ENCODE measurements at places on chromosomes 7 and 10.

- no peak for DNase-seq
Measured at GRCh38 chr7:31123726-31124125, 71.6 kb downstream of the ADCYAP1R1 start.

- no peak for DNase-seq
Measured at GRCh38 chr10:114380060-114380459, 24.2 kb downstream of the AFAP1L2 start.

GRCh38 chr10:133236401-133237240, 1.0 kb upstream of the VENTX start:
- no peak for DNase-seq

- DNase-seq: peak; percentile 66
Measured at GRCh38 chr7:100372256-100372655, 1.0 kb upstream of the PILRA start.

DNA sequence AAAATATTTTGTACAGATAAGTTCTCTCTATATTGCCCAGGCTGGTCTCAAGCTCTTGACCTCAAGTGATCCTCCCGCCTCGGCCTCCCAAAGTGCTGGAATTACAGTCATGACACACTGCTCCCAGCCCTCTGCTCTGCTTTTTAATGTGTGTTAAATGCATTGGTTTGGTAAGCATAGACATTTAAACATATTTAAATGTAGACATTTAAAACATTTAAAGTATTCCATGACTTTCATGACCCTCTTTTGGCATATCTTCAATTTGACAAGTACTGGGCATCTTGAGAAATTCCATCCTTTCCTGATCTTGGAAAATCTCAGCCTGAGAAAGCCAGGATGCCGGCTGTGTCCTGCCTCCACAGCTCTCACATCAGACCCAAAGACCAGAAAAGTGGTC, 5.2 kb upstream of the SAR1A start:
- no peak for DNase-seq

DNA sequence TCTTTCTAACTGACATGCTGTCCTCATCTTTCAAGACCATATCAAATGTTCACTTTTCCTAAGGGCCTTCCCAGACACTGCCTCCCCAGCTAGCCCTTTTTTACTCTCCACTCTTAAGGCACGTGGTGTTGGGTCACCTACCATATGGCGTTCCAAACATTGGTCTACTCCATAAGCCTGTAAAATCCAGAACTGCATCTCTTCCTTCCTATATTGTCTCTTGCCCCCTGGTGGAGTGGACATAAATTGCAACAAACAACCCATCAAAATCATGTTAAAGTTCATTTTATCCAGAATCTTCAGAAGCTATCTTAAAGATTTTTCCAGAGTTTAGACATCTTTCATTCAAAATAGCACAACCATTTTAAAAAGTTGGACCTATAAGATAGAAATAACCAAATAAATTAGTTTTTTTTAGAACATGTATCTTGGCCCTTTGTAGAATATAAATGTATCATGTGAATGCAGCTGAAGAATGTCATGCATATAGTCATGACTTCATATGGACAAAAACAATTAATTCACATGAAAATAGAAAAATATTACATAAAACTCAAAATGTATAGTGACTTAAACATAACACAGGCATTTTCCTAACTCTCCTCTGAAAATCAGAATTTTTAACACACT, 180.6 kb upstream of the CHRM2 start:
- DNase-seq: no peak

GRCh38 chr7:676246-676971, 50.1 kb upstream of the DNAAF5 start:
- peak; percentile 83 for DNase-seq

- DNase-seq: no peak
Measured at GRCh38 chr7:82481499-82482097, 38.0 kb upstream of the CACNA2D1 start.

GRCh38 chr10:51617576-51618235, 81.7 kb downstream of the CSTF2T start:
- no peak for DNase-seq

- DNase-seq: no peak
Measured at GRCh38 chr10:45061982-45062381, 61.3 kb downstream of the ZNF22 start.

GRCh38 chr10:127997271-127997670, 90.4 kb downstream of the PTPRE start:
- no peak for DNase-seq

- DNase-seq: no peak
Measured at GRCh38 chr7:76002139-76002538, 7.7 kb upstream of the TMEM120A start.

DNA sequence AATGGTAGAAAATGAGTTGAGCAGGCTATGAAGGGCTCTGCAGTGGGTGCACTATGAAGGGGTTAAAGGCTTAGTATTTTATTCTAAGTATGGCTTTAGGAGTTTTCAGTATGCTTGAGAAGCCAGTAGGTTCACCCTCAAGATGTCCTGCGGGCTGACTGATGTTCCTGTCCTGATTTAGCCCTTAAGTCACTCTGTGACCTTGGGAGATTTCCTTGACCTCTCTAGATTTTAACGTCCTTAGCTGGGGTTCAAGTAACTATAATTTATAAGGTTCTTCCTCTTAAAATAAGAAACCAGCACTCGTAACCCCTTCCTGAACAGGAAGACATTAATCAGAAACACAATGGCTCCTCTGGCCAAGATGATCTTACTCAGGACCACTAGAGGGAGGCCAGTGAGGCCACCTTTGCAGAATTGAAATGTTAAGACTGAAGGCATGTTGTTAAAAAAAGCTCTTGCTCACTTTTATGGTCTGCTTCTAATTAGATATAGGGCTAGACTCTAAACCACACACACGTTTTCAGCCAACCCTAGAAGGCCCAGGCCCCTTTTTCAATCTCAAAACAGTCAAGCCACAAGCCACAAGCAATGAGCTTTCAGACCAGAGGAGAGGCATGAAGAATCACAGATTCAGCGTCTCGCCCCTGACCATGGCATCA, 41.9 kb downstream of the CDK1 start:
- DNase-seq: no peak

- no peak for DNase-seq
Measured at GRCh38 chr10:29725133-29725720, 90.5 kb upstream of the SVIL start.

DNA sequence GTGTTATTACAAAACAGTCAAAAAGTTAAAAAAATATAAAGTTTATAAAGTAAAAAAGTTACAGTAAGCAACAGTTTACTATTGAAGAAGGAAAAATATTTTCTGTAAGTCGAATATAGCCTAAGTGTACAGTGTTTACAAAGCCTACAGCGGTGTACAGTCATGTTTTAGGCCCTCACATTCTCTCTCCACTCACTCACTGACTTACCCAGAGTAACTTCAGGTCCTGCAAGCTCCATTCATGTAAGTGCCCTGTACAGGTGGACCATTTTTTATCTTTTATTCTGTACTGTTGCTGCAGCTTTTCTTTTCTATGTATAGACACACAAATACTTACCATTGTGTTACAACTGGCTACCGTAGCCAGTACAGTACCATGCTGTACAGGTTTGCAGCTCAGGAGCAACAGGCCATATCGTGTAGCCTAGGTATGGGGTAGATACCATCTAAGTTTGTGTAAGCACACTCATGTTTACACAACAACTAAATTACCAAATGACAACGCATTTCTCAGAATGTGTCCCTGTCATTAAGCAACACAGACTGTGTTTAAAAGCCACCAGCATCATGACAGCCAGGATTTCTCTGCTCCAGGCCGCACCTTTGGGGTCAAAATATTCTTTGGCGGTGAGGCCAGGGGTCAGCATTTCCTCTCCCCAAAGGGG, 67.2 kb downstream of the DLG5 start:
- DNase-seq: no peak

DNA sequence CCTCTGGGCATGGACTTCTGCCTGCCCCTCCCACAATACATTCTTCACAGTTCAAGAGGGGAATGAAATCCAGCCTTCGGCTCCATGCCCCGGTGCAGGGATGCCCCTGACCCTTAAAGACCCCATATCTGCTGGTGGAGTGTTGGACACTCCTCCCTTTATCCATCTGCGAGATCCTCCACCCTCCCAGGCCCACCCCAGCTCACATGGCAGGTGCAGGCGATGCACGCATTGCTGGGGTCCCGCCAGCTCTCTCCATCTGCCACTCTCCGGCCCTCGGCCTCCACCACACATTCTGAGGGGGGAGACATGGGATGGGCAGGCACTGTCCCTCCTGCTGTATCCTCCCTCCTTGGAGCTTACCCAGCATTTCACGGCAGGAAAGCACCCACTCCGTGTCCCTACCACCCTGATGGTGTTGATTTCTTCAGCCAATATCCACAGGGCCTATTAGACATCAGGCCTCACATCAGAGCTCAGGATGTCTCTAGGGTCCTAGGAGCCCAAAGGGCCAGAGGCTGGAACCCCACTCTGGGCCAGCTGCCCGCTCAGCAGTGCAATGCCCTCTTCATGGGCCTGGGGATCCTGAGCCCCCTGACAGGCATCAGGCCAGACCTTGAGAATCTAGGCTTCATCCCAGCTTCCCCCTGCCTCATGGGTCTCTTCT, 18.3 kb downstream of the ATP6V1F start:
- peak; percentile 61 for DNase-seq

DNA sequence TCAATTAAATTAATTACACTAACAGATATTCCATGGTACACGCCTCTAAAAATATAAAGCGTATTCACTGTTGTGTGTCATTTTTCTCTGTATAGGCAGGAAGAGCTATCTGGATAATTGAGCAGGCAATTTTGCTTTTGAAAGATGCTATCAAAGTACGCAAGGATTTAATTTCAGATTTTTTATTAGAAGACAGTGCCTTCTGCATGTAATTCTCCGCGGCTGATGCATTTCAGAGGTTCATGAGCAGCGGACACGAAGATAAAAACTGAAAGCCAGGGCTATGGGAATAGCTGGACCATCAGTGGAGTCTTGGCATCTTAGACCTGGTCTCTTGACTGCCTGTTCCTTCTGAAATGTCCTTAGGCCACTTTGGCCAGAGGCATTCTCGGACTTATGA, 35.7 kb upstream of the SDK1 start:
- DNase-seq: no peak

DNA sequence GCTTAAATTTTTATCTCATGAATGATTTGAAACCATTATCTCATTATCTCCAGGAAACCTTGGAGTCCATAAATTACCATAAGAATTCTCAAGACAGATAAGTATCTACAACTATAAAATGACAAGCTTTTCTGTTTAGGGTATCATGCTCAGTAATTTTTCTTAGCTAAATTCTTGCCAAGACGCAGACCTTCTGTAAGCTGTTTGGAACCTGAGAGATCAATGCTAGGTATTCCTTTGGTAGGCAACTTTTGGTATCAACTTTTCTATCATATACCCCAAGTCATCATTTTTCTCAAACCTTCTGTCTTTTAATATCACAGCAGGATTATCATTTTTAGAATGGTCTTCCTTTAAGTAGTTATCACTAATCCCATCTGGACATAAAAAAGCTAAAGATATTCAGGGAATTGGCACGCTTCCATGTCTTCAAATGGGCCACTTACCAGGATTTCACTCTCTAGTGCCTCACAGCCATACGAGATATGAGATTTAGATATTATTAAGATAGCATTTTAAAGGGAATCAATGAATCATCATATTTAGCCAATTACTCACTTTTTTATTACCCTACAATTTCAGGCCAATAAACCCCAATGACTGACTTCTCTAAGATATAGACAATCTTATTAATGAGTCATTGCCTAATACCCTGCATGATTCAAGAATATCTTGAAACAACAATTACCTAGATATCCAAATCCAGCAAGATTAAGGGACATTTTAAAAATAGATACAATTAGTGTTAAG, 544.1 kb downstream of the HTR7 start:
- DNase-seq: no peak

- peak; percentile 54 for DNase-seq
Measured at GRCh38 chr7:318878-319661, 29.1 kb downstream of the FOXL3 start.

- DNase-seq: no peak
Measured at GRCh38 chr7:38245409-38245977, 27.9 kb downstream of the TARP start.

DNA sequence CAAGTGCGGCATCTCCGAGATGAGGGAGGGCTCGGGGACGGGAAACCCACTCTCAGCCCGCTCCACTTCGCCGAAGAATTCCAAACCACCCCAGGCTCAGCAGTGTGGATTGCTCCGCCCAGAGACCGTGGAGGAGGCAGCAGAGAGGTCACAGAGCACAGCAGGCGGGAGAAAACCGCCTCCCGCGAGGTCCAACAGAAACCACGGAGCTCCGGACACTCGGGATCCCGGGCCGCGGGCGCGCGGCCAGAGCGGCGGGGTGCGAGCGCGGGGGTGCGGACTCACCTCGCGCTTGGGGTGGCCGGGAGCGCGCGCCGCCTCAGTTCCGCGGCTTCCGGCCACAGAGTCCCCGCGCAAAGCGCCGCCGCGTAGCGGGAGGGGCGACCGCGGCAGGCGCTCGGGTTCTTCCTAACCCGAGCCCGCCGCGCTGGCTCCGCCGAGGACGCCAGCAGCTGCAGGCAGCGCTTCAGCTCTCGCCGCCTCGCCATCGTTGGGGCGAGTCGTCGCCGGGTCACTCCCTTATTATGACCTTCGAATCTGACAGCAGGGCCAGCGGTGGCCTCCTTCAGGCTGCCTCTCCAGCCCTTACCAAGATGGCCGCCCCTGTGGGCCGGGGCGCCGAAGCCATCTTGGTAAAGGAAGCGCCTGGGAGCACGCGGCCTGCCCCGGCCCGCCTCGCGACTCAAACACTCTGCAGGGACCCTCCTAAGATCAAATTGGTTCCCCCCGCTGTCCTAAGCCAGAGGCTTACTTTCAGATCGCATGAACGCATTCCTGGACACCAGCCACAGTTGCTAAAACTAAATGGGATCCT, at the start of gene NAPEPLD:
TSS of gene NAPEPLD (minus strand) at position 106 of the 814 bp plus-strand sequence. CDS start 20,323 bp downstream, outside the sequence.
- peak; percentile 92 for DNase-seq

DNA sequence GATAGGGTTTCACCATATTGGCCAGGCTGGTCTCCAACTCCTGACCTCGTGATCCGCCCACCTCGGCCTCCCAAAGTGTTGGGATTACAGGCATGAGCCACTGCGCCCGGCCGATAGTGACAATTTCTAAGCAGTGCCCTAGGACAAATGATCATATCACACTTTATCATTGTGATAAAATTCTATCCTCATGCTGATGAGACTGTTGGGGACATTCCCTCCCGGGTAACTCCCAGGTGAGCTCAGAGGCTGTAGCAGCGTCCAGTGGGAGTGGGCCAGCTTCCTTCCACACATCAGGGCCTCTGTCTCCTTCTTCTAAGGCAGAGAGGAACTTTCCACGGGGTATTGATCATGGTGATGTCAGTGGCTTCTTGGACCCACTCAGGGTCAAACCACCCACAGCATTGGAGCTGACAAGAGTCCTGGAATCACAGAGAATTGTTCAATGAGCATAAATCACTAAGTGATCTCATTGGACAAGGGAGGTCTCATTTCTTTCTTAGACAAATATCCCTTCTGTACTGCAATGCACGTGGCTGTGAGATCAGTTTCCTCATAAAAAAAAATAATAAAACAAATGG, 256.1 kb downstream of the KLF6 start:
- no peak for DNase-seq

- no peak for DNase-seq
Measured at GRCh38 chr7:43276547-43276946, 164.1 kb downstream of the HECW1 start.

GRCh38 chr7:90081621-90082020, 72.6 kb upstream of the STEAP1 start:
- DNase-seq: no peak

Measured in chondrocyte (in vitro differentiated cells).